ENCODE measurements at places on chromosomes 12 and 14.

- DNase-seq: no peak
Observed at GRCh38 chr12:86234316-86234855, 21.8 kb downstream of the MGAT4C start.

- DNase-seq: no peak
Observed at GRCh38 chr12:9598363-9598762, 9.4 kb downstream of the KLRB1 start.

- DNase-seq: no peak
Observed at GRCh38 chr12:8057306-8057705, 8.9 kb downstream of the C3AR1 start.

DNA sequence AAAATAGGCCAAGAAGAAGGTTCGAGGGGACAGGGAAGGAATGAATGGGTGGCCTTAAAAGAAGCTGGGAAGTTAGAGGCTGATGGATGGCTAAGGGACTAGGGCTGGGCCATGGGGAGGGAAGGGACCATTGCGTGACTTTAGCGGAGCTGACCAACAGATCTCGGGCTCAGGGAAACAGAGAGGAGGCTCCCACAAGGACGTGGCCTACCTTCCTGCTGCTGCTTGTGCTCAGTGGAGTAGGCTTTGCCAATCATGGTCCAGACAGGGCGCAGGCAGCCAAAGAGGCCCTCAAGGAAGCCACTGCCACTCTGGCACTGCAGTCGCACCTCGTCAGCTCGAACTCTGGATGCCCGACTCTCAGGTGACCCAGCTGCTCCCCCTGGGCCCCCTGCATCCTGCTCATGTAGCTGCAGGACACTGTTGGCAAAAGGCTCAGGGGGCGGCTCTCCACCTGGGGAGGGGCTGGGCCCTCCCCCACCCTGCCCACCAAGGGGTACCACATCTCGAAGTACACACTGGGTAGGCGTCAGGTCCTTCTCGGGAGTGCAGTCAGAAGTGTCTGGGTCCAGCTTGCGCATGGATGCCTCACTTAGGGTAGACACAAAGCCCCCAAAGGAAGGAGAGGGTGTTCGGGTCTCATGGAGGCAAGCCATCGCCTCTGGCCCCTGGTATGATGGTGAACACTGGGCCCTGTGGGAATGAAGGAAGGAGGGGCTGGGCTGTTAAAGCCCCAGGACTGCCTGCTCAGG lies 12.3 kb downstream of the MAP3K12 start:
- no peak for DNase-seq

GRCh38 chr12:93813972-93814821 lies 137.0 kb downstream of the CRADD start:
- peak; percentile 90 for DNase-seq

DNA sequence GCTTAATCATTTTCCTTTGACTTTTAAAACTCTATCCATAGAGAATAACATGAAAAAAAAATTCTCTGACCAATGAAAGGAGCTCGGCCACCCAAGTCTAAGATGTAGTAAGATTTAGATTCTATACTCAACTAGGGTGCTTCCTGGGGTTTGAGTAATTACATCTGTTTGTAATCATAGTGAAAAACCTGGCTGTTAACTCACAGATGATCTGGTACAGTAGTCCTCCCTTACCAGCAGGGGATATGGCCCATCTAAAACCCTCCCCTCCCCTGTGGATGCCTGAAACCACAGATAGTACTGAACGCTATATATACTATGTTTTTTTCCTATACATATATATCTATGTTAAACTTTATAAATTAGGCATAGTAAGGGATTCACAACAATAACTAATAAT lies 89.2 kb downstream of the DAAM1 start:
- no peak for DNase-seq

- no peak for DNase-seq
Observed at GRCh38 chr14:64566651-64567122, 16.9 kb downstream of the PPP1R36 start.

- peak; percentile 24 for DNase-seq
Observed at GRCh38 chr14:100212476-100213333, 26.2 kb upstream of the YY1 start.

DNA sequence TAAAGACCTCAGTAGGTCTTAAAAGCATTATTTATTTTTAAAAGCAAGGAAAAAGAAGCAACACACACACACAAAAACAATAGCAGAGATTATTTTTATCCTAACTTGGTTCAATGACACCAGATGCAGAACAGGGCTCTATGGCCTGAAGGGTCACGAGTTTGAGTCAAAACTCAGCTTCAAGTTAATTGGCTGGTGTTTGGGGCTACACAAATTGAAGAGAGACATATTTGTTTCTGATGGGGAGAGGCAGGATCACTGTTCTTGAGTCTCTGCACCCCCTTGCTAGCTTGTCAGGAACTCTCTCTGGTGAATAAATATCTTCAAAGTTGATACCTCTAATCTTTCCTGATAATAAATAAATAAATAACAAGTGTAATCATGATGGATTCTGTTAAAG lies 466.1 kb downstream of the PRKD1 start:
- DNase-seq: no peak

GRCh38 chr12:70691018-70691672 lies 53.9 kb upstream of the PTPRB start:
- DNase-seq: peak; percentile 70

- no peak for DNase-seq
Observed at GRCh38 chr14:57816568-57817284, 49.2 kb downstream of the SLC35F4 start.

GRCh38 chr14:34872822-34873588 lies 2.2 kb downstream of the BAZ1A start:
- DNase-seq: peak; percentile 11

- no peak for DNase-seq
Observed at GRCh38 chr14:30191639-30192279, 264.1 kb upstream of the PRKD1 start.

DNA sequence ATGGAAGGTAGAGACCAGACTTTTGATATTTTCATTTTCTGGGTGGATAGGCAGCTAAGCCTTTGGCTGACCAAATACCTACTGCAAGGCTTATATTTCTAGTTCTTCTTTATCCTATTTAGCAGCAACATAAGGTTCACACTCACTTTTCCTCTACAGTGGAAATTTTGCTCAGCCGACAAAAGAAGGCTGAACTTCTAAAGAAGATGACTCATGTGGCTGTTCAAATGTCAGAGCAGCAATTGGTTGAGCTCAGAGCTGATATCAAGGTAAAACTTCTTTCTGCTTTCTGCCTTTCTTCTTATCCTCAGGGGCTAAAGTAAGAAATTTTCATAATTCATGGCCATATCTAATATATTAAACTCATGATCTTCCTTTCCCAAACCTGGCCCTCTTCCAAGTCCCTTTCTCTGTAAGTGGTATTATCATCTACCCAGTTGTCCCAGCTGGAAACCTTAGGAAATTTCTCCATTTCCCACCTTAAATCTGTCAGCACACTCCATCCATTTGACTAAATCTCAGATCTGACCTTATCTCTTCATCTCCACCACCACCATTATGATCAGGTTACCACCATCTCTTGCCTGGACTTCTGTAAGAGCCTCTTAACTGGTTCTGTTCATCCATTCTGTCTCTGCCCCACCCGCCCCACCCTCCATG lies 19.8 kb upstream of the KCNH3 start:
- no peak for DNase-seq

DNA sequence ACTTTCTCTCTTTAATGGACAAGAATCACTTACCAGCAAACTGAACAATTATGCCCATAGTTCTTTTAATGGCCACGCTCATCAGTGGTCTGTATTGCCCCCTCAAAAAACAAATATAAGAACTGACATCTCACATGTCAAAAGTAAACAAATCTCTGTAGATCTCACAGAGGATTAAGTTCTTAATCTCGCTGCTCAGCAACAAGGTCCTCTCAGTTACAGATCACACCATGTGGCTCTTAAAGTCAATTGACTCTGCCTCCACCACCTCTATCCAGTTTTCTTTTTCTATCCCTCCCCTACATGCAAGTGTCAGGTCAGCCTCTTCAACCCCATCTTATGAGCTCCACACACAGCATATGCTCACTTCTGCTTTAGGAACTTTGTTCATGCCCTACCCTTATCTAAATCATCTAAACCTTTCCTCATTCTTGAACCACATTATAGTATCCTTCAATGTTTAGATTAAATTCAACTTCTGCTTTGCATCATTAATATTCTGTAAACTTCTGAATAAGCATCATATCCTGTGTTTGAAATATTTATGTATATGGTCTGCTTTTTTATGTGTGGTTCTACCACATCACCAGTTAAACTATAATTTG lies 7.2 kb downstream of the ADAM20 start:
- DNase-seq: no peak

DNA sequence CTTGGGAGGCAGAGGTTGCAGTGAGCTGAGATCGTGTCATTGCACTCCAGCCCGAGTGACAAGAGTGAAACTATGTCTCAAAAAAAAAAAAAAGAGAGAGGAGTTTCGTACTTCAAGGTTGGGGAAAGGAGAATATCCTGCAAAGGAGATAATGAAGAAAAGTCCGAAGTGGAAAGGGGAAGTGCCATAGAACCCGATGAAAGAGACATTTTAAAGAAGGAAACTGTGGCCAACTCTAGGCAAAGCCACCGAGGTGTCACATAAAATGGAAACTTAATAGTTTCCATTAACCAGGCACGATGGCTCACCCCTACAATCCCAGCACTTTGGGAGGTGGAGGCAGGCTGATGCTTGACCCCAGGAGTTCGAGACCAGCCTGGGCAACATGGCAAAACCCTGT lies 15.0 kb upstream of the LTBP2 start:
- no peak for DNase-seq

DNA sequence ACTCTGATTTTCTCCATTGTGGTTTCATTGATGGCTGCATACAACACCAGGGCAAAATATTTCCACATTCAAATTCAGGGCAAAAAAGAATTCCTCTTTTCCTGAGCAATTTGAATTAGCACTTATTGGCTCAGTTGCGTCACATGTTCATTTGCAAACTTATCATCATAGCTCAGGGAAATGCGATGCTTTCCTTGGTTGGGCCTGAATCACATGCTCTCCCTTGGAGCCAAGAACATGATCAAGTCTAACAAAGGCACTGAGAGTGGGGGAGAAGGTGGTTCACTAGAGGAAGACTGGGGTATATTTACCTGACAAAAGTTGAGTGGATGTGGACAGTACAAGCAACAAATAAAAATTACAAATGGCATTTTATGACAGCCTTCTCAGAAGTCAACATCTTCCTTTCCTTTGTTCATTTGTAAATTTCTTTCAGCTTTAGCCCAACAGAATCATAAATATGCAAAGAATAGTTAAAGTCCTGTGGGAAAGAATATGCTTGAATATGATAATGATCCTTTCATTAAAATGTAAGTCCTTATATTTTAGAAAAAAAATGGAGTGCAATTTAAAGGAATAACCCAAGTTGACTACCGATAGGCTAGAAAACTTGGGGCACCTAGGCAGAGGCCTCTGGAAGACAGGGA lies 277.2 kb downstream of the NEDD1 start:
- no peak for DNase-seq

DNA sequence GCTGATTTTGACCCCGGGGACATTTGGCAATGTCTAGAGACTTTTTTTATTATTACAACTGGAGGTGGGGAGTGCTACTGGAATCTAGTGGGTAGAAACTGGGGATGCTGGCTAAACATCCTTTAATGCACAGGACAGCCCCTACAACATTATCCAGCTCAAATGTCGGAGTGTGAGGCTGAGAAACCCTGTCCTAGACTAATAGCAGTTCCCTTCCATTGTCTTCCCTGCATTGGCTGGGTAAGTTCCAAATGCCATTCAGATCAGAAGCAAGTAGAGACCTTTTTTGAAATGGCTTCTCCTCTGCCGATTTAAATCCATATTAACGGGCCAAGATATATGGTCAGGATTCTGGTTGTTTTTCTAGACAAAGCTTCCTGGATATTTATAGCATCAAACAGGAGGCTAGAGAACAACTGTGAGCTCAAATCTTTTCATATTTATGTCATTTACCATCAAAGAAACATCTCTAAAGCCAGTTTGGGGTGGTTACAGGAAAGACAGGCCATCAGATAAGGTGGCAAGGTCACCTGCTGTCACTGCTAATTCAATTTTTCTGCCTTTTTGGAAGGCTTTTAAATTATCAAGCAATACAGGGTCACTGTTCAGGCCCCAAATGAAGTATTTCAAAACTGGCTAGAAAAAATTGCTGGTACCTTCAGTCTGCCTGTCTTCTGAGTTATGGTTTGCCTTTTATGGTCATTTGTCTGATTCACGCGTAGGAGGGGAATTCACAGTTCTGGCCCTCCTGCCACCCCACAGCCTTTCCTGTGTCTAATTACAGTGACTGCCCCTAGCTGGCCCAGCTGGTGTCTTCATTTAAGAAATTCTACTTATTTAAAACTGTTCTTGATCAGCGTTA lies 20.1 kb upstream of the AKAP5 start:
- no peak for DNase-seq

GRCh38 chr12:71662849-71663560 lies 643 bp downstream of the ZFC3H1 start:
- peak; percentile 37 for DNase-seq

DNA sequence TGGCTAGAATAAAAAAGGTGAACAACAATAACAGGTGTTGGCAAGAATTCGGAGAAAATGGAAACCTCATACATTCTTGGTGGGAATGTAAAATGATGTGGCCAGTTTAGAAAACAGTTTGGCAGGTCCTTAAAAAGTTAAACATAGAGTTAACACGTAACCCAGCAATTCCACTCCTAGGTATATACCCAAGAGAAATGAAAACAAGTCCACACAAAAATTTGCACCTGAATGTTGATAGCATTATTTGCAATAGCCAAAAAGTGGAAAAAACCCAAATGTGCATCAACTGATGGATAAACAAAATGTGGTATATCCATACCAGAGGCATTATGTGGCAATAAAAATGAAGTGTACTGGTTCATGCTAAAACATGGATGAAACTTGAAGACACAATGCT lies 2.3 kb upstream of the MYO1H start:
- no peak for DNase-seq

GRCh38 chr14:96267336-96267735 lies 11.3 kb downstream of the BDKRB1 start:
- peak; percentile 35 for DNase-seq

DNA sequence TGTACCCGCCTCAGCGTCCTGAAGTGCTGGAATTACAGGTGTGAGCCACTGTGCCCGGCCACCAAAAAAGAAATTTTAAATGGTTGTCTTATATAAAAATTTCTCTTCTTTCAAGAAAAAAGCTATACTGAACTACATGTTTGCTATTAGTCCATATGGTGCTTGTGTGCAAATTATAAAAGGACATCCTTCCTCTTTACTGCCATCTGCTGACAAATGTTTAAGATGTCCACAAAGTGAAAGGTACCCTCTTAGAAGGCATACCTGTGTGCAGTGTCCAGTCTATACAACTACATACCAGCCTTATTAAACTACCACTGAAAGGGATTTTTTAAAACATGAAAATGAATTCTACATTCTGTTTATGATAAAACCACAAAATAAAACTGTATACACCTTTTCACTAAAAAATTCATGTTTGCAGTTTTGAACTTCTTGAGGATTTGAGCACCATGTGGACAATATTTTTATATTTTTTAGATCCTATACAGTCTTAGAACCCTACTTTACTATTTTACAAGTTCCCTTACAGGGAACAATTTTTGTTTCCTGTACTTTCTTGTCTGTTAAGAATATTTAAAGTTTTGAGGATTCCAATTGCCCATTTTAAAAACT lies 32.8 kb upstream of the TOMM20L start:
- DNase-seq: peak; percentile 53

Measured in SK-MEL-5 (cell line).